ENCODE measurements at places on chromosomes 1 and 21. TPM values are rescaled to one million over a fixed set of nuclear protein-coding genes. Genes with fewer than 3 reads are reported as not detected.

GRCh38 chr21:37155186-37155585 lies 82.1 kb downstream of the TTC3 start:
- no peak for DNase-seq

PTPRC gene
- 0.14 TPM for total RNA-seq

FCRL2 gene
- total RNA-seq: not detected

DNA sequence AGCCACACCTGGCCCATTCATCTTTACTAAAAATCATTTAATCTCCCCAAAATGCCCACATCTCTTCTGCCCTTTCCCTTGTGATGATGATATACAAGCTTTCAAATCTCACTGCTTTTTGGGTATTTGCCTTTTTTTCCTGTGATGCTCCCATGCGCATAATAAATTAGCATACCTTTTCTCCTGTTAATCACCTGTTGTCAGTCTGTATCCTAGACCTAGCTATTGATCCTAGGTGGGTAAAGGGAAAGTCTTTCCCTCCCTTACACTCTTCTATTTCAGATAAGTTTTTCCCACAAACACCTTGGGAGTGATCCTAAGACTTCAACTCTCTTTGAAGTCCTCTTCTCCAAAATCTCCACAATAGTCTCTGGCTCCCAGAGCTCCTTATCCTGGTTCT lies 12.0 kb upstream of the SLC35A3 start:
- no peak for DNase-seq

OR2L2 gene
- total RNA-seq: not detected

- DNase-seq: no peak
Observed at GRCh38 chr1:196380316-196380715, 227.9 kb downstream of the KCNT2 start.

DNA sequence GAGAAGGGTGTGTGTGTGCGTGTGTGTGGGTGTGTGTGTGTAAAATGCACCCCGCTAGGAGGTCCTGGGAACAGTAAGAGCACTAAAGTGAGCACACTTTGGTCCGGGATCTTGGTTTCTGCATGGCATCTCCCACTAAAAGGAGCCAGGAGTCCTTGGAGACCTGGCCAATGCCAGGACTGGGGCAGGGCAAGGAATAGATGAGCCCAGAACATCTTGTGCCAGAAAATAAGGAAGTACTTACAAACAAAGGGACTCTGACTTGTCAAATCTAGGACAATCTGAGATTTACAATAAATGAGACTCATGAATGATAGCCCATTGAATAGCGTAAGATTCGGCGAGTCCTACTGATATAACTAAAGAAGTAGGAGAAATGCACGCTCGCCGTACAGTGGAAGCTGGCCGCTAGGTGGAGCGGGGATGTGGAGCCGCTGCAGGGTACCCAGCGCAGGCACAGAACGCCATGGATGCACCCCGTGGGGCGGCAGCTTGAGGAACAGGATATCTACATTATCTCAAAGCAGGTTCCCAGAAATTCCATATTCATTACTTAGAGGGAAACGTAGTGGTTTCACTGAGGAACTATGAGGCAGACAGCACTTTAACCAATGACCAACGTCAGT lies 7.1 kb downstream of the SLC37A1 start:
- no peak for DNase-seq

WDR4 gene
- 7.1 TPM for total RNA-seq

DMBX1 gene
- total RNA-seq: 0.37 TPM

- DNase-seq: no peak
Observed at GRCh38 chr1:53292690-53293089, 35.2 kb downstream of the LRP8 start.

DNA sequence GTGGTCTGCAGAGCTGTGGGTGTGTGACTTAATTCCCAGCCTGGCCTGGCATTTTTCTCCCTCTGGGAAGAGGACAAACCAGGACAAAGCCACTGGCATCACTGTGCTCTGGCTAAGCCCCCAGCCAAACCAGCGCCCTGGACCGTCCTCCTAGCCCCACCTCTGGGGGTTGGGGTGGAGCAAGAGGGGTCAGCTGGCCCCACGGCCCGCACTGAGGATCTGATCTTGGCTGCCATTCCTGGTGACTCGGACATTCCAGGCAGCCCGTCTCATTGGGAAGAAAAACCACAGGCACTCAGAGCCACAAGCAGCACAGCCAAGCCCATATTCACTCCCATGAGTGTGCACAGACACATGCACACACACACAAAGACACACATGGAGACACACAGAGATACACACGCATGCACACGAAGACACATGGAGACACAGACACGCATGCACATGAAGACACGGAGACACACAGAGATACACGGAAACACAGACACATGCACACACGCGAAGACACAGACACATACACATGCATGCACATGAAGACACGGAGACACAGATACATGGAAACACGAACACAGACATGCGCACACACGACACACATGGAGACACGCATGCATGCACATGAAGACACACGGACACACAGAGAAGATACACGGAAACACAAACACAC lies 2.3 kb upstream of the MXRA8 start:
- DNase-seq: peak; percentile 92

DNA sequence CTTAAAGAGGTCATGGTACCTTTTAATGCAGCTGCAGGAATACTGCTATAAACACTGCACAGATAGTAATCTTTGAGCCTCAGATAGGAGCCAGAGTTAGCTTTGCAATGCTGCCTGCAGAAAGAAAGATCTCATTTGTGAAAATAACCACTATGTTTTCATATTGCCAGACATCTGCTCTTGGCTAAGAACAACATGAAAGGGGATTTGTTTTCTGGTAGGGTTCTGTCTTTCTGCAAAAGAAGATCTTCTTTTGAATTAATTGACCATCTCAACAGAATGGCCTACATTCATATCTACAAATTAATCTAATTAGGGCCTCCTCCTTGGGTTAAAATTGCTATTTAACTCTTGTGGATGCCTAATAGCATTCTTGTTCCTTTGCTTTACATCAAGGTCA lies 177.6 kb upstream of the DPYD start:
- DNase-seq: no peak

KRTAP21-2 gene
- not detected for total RNA-seq

- no peak for DNase-seq
Observed at GRCh38 chr1:234611847-234612351, 1.9 kb upstream of the IRF2BP2 start.

DNA sequence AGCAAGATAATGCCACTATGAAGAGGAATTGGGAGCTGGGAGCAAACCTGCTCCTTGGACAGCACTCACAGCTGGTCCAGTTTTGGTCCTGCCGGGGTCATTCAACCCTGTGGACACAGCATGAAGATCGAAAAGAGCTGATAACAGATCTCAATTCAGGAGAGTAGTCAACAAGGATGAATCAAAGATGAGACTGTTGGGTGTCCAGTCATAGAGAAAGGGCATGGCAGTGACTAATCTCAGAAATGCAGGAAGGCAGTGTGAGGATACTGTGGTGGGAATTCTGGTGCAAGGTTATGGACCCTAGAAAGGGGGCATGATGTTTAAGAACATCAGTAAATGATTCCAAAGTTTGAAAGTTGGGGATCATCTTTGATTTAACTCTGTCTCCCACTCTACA lies 261.4 kb upstream of the ZP4 start:
- DNase-seq: no peak

GRIK3 gene
- total RNA-seq: not detected

RGS2 gene
- total RNA-seq: 42.7 TPM

DNA sequence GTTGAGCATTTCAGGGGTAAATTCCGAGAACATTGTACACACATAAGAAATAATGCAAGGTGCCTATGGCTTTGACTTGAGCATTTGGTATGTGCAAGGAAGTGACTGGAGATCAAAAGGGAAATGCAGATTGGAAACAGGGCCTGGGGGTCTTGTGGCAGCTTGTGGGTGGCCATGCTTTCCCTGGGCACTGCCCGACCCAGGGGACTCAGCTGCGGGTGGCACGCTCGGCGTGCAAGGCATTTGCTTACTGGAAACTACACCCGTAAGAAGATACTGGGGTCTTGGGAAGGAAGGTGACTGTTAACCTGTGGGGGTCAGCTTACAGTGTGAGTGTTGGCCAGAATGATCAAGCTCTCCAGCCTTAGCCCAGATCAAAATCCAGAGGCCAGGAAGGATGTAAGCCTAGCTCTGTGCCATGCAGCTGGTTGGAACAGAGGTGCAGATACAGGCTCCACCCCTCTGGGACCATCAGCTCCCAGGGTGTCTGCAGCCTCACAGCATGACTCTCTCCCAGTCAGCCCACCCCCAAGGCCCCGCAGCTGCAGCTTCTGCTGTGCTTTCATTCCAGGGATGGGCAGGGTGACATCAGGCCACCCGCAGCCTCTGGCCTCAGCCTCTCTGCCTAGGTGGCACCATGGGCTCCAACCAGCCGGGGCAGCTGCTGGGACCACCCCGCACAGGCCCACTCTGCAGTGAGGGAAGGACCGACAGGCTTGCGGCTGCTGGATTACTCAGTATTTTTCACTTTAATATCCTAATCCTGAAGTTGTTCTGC lies 55.1 kb downstream of the KIF26B start:
- no peak for DNase-seq

- DNase-seq: peak; percentile 17
Observed at GRCh38 chr21:28089599-28090441, 902.9 kb downstream of the LTN1 start.

DNA sequence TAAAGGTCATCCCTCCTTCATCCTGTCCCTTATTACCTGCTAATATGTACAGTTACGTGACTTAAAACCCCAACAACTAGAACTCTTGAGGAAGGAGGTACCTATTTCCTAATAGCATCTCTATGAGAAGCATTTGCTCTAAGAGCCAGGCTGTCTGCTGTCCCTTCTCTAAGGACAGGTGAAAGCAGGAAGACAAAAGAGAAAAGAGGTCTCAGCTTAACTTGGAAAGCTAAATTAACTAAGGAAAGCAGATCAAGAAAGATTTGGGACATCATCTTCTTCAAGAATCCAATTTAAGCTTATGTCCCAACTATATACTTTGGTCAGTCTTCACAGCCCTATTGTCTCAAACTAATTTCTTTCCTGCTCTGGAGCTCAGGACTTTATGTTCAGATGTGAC lies 2.9 kb downstream of the EGLN1 start:
- no peak for DNase-seq

NCAM2 gene
- 9.8 TPM for total RNA-seq

DNA sequence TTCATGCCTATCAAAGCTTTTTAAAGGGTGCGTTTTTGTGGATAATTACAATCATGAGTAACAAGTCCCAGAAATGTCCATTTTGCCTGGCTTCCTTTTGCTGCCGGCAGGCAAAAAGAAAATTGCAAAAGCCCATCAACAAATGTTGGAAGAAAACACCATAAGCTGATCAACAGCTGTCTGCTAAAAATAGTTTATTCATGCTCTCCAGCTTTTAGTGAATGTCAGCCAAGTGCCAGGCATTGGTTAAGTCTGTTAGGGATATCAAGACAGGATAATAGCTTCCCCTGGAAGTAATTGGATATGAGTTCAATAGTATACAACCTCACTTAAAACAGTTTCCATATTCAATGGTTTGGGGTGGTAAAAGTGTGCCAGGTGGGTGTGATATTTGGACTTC lies 13.6 kb upstream of the AGMAT start:
- DNase-seq: no peak
